ENCODE measurements at places on chromosomes 16 and 17.

GRCh38 chr16:5895137-5895536 lies 797.5 kb upstream of the EEF2KMT start:
- no peak for DNase-seq

GRCh38 chr17:70076189-70076588 lies 1.2 kb downstream of the KCNJ16 start:
- DNase-seq, result no peak

DNA sequence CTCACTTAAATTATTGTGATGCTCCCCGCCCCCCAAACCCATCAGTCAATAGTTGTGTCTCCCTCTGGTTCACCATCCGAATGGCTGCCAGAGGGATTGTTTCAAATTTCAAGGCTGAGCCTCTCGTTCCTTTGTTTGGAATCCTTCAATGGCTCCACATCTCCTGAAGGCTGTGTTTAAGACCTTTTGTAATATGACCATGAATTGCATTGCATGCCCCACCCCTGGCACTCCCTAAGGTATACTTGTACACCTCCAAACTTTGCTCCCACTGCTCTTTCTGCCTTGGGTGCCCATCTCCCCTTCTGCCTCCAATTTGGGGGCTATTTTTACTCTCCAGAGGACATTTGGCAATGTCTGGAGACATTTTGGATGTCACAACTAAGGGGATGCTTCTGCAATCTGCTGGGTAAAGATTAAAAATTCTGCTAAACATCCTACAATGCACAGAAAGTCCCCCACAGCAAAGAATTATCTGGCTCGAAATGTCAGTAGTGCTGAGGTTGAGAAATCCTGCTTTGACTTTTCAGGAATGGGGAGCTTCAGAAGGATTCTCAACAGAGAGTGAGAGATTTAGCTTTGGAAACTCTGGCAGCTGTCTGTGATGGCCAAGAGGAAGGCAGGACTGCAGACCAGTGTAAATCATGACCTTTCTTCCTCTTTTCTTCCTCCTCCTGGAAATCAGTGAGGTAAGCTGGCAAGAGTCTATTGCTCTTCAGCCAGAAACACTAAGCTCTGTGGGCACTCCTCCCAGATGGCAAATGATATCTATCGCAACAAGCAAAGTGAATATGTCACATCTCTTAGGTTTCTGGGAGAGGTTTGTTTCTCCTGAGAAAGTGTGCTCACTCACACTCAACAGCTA lies 8.7 kb upstream of the IL4R start:
- DNase-seq, result no peak

- no peak for DNase-seq
Observed at GRCh38 chr17:31579265-31579664, 187.8 kb downstream of the RAB11FIP4 start.

DNA sequence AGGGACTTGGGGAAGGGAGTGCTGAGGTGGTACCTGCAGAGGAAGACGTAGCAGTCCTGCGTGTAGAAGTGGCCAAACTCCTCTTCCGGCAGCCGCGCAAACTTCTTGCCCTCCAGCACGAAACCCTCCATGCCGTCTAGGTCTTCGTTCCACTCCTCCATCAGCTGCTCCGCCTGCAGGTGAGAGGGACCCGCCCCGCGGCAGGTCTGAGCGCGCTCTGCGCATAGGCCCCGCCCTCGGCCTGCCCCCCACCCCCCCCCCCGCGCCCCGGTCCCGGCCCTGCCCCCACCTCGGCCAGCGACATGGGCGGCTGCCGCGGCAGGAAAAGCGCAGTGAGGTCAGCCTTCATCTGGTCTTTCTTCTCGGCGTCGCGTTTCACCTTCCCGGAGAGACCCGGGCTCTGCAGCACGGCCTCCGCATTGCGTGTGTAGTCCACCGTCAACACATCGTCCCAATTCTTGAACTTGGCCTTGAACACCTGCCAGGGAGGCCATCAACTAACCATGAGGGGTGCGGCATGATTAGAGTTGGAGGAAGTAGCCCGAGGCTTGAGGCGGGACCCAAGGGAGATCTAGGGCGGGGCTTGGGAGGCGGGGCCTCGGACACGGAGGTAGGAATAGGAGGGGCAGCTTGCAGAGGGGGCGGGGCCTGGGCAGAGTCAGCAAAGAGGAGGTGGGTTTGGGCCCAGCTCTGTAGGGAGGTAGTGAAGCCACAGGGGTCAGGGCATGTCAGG lies 11.5 kb downstream of the FLII start:
- no peak for DNase-seq

GRCh38 chr16:1965396-1966001 lies 873 bp upstream of the RPS2 start:
- DNase-seq, result no peak

- no peak for DNase-seq
Observed at GRCh38 chr16:50300942-50301625, 34.7 kb downstream of the ADCY7 start.

GRCh38 chr17:73323409-73324159 lies 11.8 kb upstream of the CDC42EP4 start:
- DNase-seq, result no peak

GRCh38 chr16:79329967-79330366 lies 270.6 kb downstream of the MAF start:
- no peak for DNase-seq

GRCh38 chr17:59846394-59847165 lies 46.2 kb downstream of the TUBD1 start:
- peak; percentile 95 for DNase-seq

DNA sequence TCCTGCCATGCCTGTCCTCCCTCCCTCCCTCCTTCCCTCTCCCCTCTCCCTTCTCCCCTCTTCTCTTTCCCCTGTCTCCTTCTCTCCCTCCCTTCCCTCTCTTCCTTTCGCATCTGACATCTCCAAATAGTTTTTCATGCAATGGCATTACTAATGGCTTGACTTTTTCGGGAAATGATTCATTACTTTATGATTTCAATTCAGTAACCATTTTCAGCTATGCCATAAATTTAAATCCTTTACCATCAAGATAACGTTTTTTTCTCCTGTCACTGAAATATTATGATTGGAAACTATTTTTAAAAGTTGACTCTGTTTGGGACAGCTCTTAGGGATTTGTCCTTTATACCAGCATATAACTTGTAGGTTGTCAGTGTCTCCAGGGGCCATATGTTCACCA lies 201.0 kb downstream of the WWOX start:
- DNase-seq, result no peak

DNA sequence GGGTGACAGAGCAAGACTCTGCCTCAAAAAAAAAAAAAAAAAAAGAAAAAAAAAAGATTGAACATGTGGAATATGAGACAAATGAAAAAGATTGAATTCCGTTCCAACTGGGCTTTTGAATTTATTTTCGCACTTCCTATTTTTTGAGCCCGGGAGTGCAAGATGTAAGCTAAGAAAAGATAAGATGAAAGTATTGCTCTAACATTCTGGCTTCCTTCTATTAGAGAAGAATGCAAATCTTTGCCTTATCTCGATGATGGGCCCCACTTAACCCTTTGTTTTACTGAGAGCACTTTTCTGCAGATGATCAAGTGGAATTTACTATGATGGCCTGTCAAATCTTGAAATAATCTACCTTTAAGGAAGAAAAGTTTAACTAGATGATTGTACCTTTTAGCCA lies 96.3 kb downstream of the WWOX start:
- DNase-seq, result no peak

- DNase-seq, result no peak
Observed at GRCh38 chr16:5228369-5228768, 130.8 kb upstream of the EEF2KMT start.

GRCh38 chr17:79137015-79137788 lies 62.6 kb downstream of the ENGASE start:
- no peak for DNase-seq

- DNase-seq, result no peak
Observed at GRCh38 chr17:75411328-75412067, 6.0 kb upstream of the GRB2 start.

GRCh38 chr17:31269578-31269983 lies 27.5 kb downstream of the OMG start:
- no peak for DNase-seq

DNA sequence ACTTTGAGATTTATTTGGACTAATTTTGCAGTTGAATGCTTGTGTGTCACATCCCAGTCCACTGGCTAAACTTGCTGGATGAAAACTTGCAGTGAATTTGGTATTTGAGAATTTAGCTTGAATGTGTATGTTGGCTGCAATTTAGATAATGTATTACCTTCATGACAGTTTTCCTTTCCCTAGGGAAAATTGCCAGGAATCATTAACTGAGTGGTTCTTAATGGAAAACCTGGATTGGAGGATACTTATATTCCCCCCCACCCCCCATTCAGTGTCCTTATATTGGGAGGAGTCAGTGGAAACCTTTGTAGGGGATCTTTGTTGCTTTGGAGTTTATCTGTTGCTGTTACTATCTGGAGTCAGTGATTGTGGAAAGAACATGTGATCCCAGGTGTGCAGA lies 67.6 kb downstream of the KPNA2 start:
- no peak for DNase-seq

GRCh38 chr16:68802190-68802589 lies 41.1 kb upstream of the TANGO6 start:
- DNase-seq, result no peak

- no peak for DNase-seq
Observed at GRCh38 chr17:76727745-76728456, 1.3 kb downstream of the METTL23 start.

- DNase-seq, result no peak
Observed at GRCh38 chr17:66373944-66374817, 71.8 kb downstream of the PRKCA start.

DNA sequence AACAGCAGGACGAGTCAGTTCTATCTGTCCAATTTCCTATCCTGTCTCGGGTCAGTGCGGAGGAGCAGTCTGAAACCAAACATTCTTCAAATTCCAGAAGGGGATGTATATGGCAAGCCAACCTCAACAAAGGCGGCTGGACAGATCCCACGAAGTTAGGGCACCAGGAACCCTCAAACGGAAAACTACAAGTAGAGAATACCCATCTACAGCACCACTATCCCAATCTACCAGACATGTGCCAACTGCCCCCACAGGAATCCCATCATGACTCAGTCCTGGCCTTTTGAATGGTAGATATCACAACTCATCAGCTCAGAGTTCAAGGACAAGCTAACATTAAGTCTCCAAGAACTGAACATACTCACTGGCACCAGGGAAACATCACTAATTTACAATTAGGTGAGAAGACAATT lies 2.3 kb downstream of the NAT9 start:
- no peak for DNase-seq

GRCh38 chr16:50696575-50697420 lies 3.4 kb downstream of the NOD2 start:
- no peak for DNase-seq

DNA sequence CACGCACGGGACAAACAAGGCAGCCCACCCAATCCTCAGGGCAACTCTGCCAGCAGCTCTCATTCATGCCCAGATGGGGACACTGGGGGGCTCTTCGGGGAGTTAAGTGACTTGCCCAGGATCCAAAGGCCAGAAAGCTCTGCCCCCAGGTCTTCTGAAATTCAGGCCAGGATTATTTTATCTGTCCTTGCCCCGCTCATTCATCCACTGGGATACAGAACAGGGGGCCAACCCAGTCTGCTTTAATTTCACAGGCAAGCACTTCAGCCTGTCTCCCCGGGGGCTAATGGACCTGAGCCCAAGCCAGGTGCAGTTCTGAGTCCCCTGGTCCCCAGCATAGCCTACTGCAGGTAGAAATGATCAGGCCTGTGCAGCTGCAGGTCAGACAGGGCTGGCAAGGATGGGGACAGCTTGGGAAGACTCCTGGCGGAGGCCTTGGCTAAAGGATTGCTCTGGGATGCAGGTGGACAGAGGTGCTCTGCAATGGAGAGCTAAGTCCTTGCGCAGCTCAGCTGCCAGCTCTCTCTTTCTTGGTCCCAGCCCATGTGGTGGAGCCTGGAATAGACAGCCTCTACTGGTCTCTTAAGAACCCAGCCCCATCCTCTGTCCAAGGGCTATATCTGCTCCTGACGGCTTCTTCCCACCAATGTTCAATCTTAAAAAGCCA lies 766 bp upstream of the B3GNT9 start:
- DNase-seq, result no peak

GRCh38 chr16:30032083-30032819 lies 1.2 kb upstream of the TLCD3B start:
- no peak for DNase-seq

- no peak for DNase-seq
Observed at GRCh38 chr17:73705594-73705993, 61.3 kb upstream of the SDK2 start.

DNA sequence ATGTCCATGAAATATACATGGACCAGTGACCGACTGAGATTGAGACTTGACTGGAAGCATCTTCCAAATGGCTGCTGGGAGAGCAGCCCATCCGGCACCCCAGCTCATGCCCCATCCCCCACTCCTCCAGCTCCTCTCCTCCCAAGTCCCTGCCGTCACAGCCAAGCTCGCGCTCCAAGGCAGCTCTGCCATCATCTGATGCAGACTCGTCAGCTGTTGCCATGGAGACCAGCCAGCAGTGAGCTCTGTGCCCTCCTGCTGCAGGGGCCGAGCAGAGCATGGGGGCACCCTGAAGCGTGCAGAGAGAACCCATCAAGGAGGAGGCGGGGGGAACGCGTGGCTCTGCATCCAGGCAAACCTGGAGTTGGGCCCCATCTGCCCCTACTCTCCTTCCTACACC lies 74.5 kb upstream of the TNRC6C start:
- no peak for DNase-seq

All from vagina (tissue), 2 donors.